ENCODE measurements at places on chromosomes 3 and 15. TPM values are rescaled to one million over a fixed set of nuclear protein-coding genes. Genes with fewer than 3 reads are reported as not detected.

- no peak overlapping the region for H3K4me3 ChIP-seq
- no peak for DNase-seq
- no peaks in the 10 kb centered on the region for H3K27me3 ChIP-seq
- no peaks in the 10 kb centered on the region for H3K36me3 ChIP-seq
- H3K4me1 ChIP-seq = no peaks in the 10 kb centered on the region
Observed at GRCh38 chr3:94616833-94617232, 554.0 kb downstream of the NSUN3 start.

GRCh38 chr3:74592359-74592758 is 22.1 kb downstream of the CNTN3 start:
- H3K4me1 ChIP-seq = no peaks in the 10 kb centered on the region
- no peaks in the 10 kb centered on the region for H3K27me3 ChIP-seq
- no peak for DNase-seq
- H3K4me3 ChIP-seq = no peak overlapping the region

GRCh38 chr3:64932016-64932518 is 244.3 kb upstream of the ADAMTS9 start:
- H3K4me1 ChIP-seq = no peaks in the 10 kb centered on the region
- H3K27ac ChIP-seq = no peak overlapping the region
- no peak overlapping the region for H3K4me3 ChIP-seq
- no peaks in the 10 kb centered on the region for H3K36me3 ChIP-seq

GRCh38 chr15:48406911-48407310 is 75.7 kb downstream of the DUT start:
- no peaks in the 10 kb centered on the region for H3K36me3 ChIP-seq
- H3K27me3 ChIP-seq = no peaks in the 10 kb centered on the region
- H3K4me3 ChIP-seq = no peak overlapping the region

DNA sequence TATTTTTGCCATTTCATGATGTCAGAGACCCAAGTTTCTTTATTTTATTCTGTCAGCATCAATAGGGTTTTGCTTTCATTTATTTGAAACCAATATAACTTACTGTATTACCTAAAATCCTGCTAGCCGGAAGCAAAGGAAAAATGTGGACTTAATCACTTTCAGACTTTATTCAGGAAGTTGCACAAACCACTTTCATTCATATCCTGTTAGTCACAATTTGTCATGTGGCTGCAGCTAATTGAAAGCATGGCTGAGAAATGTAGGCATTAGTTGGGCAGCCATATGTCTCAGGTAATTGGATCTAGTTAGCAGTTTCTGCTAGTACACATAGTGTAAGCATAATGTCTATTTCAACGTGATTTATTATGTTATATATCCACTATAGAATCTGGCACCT is 462.3 kb upstream of the SGO1 start:
- H3K36me3 ChIP-seq = no peaks in the 10 kb centered on the region
- no peaks in the 10 kb centered on the region for H3K4me1 ChIP-seq
- no peak overlapping the region for H3K4me3 ChIP-seq
- no peak overlapping the region for H3K27ac ChIP-seq

DNA sequence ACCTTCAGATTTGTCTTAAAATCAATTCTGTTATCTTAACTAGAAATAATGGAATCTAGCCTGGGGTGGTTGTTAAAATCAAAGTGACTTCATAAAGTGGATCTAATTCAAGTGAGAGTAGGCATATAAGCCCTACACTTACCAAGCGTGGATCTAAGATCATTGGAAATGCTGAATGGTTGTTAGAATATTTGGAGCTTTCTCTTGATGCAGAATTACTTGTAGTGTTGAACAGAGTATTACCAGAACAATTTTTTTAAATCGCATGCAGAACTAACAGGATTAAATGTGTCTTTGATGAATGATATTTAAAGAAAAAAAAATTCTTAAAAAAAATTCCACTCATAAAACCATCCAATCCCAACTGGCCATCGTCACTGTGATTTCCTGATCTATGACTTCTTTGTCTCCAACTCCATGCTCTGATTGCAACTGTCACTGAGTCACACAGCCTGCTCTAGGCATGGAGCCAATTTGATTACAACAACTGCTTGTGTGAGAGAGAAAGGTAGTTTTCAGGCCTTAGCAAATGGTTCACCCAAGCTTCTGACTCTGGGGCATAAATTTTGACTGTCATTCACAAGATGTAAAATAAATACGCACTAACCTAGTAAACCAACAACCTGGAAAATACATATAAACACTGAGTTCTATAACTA is 25.9 kb upstream of the SPRED1 start:
- no peaks in the 10 kb centered on the region for H3K36me3 ChIP-seq
- no peaks in the 10 kb centered on the region for H3K27me3 ChIP-seq
- no peak for DNase-seq
- H3K4me3 ChIP-seq = no peak overlapping the region

DNA sequence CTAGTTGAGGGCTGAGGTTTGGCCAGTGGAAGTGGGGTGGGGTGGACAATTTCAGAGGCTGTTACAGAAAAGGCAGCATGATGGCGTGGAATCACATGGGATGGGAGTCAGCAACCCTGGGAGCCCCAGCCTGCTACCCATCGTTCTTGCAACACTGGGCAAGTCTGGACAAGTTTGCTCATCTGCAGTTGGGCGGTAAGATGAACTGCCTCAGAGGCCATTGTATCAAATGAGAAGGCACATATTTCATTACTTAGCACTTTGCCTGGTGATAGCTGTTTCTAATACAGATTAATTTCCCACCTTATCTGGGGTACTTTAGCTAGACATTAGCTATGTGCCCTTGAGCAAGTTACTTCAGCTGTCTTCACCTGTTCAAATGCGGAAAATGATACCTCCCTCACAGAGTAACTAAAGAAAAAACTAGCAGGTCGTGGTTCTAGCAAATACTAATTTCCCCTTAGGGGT is 248.9 kb downstream of the THSD4 start:
- H3K27ac ChIP-seq = no peak overlapping the region
- no peaks in the 10 kb centered on the region for H3K36me3 ChIP-seq
- DNase-seq = no peak
- no peaks in the 10 kb centered on the region for H3K27me3 ChIP-seq

DNA sequence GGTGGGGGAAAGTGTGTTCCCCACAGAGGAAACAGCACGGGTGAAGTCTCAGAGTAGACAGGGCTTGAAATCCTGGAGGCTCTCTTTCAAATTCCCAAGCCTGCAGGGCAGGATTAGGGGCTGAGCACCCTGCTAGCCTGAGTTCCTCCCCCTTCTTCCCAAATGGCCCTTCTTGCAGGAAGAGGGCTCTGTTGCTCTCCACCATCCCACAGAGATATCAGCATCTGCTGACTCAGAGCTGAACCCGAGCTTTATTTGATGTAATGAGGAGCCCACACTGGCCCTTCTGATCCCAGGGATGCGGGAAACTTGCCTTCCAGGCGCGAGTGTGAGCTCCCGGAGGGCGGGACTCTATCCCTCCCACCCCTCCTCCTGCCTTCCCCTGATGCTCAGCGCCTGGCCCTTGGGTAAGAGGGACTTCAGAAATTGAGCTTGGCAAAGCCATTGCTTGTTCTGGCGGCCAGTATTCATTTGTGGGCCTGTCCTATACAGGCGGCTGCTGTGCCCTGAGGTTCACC is 1.4 kb upstream of the STRA6 start:
- H3K36me3 ChIP-seq = no peaks in the 10 kb centered on the region
- no peak overlapping the region for H3K4me3 ChIP-seq
- no peak overlapping the region for H3K27ac ChIP-seq
- no peak for DNase-seq
- peaks cover 28% of the 10 kb centered on the region for H3K4me1 ChIP-seq
- H3K27me3 ChIP-seq = no peaks in the 10 kb centered on the region

GRCh38 chr3:161317077-161317476 is 54.2 kb downstream of the SPTSSB start:
- no peak overlapping the region for H3K27ac ChIP-seq
- DNase-seq = no peak
- H3K36me3 ChIP-seq = no peaks in the 10 kb centered on the region
- H3K27me3 ChIP-seq = no peaks in the 10 kb centered on the region
- no peak overlapping the region for H3K4me3 ChIP-seq

- peaks cover 4% of the 10 kb centered on the region for H3K4me1 ChIP-seq
- no peak for DNase-seq
- no peaks in the 10 kb centered on the region for H3K27me3 ChIP-seq
- peak overlapping the region; percentile 86 for H3K27ac ChIP-seq
- H3K4me3 ChIP-seq = peak overlapping the region; percentile 95
Observed at GRCh38 chr15:59104602-59104911, 389 bp upstream of the CCNB2 start.

GRCh38 chr15:96088650-96089049 is 241.8 kb upstream of the NR2F2 start:
- H3K27me3 ChIP-seq = no peaks in the 10 kb centered on the region
- peak overlapping the region; percentile 38 for H3K27ac ChIP-seq
- H3K36me3 ChIP-seq = no peaks in the 10 kb centered on the region

DNA sequence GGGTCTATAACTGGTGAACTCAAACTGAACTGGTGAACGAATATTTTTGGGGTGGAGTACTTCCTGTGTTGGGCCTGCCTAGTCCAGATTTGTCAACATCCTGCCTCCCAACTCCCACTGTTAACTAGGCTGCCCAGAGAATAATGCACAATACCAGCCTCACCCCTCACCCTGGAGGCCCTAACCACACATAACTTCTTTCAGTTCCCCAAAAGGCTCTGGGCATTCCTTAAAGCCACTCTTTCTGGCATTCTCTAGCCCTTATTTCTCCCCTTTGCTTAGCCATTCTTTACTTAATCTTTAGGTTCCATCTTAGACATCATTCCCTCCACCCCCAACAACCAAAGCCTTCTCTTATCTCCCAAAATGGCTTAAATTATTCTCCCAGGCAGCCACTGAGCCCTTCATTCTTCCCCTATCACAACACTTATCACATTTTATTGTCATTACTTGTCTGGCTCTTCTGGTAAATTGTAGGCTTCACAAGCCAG is 9.1 kb upstream of the SEC11A start:
- DNase-seq = peak; percentile 71
- peaks cover 8% of the 10 kb centered on the region for H3K4me1 ChIP-seq
- no peak overlapping the region for H3K4me3 ChIP-seq

DNA sequence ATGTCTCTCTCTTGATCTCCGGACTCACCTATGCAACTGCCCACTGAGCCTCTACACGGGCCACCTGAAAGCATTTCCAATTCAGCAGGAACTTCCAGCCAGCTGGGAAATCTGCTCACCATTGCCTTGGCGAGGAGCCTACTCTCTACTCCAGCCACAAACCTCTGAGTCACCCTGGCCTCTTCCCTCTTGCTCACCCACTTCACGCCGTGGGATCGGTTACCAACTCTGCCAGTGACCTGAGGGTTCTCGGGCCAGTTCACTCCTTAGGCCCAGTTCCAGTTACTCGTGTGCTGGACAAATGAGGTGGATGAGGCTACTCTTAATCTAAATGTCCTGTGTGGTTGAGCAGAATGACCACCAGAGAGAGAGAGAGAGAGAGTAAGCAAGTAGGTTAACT is 70.1 kb downstream of the CEMIP start:
- no peak overlapping the region for H3K27ac ChIP-seq
- peaks cover 3% of the 10 kb centered on the region for H3K27me3 ChIP-seq
- no peak for DNase-seq
- no peaks in the 10 kb centered on the region for H3K36me3 ChIP-seq
- no peaks in the 10 kb centered on the region for H3K4me1 ChIP-seq
- H3K4me3 ChIP-seq = no peak overlapping the region

DNA sequence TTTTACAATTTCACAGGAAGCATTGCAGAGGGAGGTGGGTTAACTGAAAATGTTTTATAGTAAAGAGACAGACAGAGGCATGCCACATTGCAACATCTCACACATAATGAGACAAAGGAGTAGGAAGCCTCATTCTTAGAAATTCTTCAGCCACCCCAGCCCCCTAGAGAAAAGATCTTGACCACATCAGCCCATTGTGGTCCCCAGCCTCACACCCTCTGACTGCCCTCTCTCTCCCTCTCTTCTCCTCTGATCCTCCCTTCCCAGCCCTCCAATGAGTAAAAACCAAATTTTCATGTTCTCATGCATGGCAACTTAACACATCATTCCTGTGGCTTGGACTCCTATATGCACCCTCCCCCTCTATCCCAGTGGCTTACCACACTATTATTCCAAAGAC is 174.1 kb downstream of the UACA start:
- peaks cover 2% of the 10 kb centered on the region for H3K27me3 ChIP-seq
- H3K4me3 ChIP-seq = no peak overlapping the region
- H3K4me1 ChIP-seq = no peaks in the 10 kb centered on the region
- H3K27ac ChIP-seq = no peak overlapping the region
- DNase-seq = no peak

GRCh38 chr3:13494463-13495350 is 14.6 kb downstream of the HDAC11 start:
- peaks cover 11% of the 10 kb centered on the region for H3K4me1 ChIP-seq
- no peaks in the 10 kb centered on the region for H3K36me3 ChIP-seq
- no peak for DNase-seq
- H3K4me3 ChIP-seq = no peak overlapping the region

DNA sequence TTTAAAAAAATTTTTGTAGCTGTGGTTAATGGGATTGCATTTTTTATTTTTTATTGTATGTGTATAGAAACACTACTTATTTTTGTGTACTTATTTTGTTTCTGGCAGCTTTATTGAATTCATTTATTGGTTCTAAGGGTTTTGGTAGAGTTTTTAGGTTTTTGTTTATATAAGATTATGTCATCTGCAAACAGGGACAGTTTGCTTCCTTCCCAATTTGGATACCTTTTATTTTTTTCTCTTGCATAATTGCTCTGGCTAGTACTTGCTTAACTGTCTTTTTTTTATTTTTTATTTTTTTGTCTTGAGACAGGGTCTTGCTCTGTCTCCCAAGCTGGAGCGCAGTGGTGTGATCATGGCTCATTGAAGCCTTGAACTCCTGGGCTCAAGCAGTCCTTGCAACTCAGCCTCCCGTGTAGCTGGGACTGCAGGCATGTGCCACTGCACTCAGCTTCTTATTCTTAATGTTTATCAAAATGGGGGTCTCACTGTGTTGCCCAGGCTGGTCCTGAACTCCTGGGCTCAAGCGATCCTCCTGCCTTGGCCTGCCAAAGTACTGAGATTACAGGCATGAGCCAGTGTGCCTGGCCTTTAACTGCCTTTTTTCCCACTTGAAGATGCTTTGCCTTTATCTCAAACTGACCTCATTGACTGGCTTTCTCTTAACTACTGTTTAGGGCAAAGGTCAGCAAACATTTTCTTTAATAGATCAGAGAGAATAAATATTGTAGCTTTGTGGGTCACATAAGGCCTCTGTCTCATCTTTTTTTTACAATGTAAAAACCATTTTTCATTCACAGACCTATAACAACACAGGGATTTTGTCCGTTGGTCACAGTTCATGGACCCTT is 8.6 kb downstream of the TFG start:
- H3K4me1 ChIP-seq = no peaks in the 10 kb centered on the region
- no peak overlapping the region for H3K4me3 ChIP-seq
- no peak for DNase-seq
- H3K27me3 ChIP-seq = no peaks in the 10 kb centered on the region
- no peak overlapping the region for H3K27ac ChIP-seq

GRCh38 chr3:50140990-50141389 is 14.1 kb upstream of the SEMA3F start:
- no peaks in the 10 kb centered on the region for H3K4me1 ChIP-seq
- H3K27ac ChIP-seq = no peak overlapping the region
- no peaks in the 10 kb centered on the region for H3K36me3 ChIP-seq
- no peak for DNase-seq

The PSTPIP1 gene
- 17.9 TPM for polyA plus RNA-seq

The DZIP1L gene
- not detected for polyA plus RNA-seq

The BDH1 gene
- 84.5 TPM for polyA plus RNA-seq

The HYAL1 gene
- 0.08 TPM for polyA plus RNA-seq

The UROC1 gene
- polyA plus RNA-seq = not detected

The SERF2 gene
- 1,845 TPM for polyA plus RNA-seq

The CNTN3 gene
- not detected for polyA plus RNA-seq

The MEGF11 gene
- 0.49 TPM for polyA plus RNA-seq

The PARP15 gene
- polyA plus RNA-seq = 16.3 TPM

The ASB14 gene
- polyA plus RNA-seq = 0.23 TPM
